MG63 (cell line): ENCODE measurements at places on chromosomes 5 and 9. TPM values are rescaled to one million over a fixed set of nuclear protein-coding genes. Genes with fewer than 3 reads are reported as not detected.

DNA sequence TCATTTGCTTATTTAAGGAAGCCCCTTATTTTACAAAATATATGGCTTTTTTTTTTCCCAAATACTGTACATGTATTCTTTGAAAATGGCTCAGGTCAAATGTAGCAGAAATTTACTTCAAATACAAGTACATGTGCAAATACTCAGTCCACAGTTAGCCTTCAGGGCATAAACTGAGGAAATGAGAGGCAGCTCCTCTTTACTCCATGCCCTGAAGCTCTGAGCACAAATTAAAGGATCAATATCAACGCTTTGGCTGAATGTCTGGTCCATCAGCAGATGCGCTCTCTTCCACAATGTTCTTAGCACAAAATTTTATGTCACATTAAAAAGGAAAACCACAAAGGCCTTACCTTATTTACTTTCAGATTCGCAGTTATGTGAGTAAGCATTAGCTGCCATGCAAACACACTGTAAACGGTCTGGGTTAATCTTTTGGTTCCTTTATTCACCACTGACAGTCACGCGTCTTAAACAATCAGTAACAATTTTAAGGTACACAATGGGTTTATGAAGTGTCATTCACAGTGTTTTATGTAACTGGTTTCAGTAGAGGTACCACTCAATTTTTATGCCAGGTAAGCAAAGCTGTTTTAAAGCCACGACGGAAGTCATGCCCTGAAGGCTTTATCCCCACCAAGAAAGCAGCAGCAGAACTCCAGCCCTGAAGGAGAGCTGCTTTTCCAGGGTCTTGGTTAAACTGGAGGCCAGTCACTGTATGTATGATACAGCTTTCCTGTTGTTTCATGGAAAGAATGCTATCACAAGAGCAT lies 103.4 kb downstream of the OTULIN start:
- no peak for DNase-seq

RASEF gene
- 0.92 TPM in 1 of 2 replicates, not detected in the other for total RNA-seq

C5orf58 gene
- not detected in 2 replicates for total RNA-seq

GRCh38 chr5:156328161-156328560 lies 1.2 kb downstream of the SGCD start:
- DNase-seq = no peak

- DNase-seq = no peak
Measured at GRCh38 chr5:109035436-109035835, 287.7 kb downstream of the FER start.

GRCh38 chr5:94459915-94460314 lies 158.5 kb downstream of the KIAA0825 start:
- DNase-seq = no peak
